ENCODE measurements at places on chromosomes 2 and 18. TPM values are rescaled to one million over a fixed set of nuclear protein-coding genes. Genes with fewer than 3 reads are reported as not detected.

Gene MRO
- not detected for total RNA-seq

Gene SH2D6
- total RNA-seq = 0.25 TPM

- DNase-seq = no peak
Observed at GRCh38 chr18:51442012-51442411, 244.5 kb upstream of the MEX3C start.

GRCh38 chr18:10558243-10558966 lies 32.6 kb downstream of the NAPG start:
- peak; percentile 65 for DNase-seq

Data from foreskin keratinocyte (primary cell).